Left ventricle myocardium superior (tissue), 1 donor: ENCODE measurements at places on chromosomes 11 and 22.

DNA sequence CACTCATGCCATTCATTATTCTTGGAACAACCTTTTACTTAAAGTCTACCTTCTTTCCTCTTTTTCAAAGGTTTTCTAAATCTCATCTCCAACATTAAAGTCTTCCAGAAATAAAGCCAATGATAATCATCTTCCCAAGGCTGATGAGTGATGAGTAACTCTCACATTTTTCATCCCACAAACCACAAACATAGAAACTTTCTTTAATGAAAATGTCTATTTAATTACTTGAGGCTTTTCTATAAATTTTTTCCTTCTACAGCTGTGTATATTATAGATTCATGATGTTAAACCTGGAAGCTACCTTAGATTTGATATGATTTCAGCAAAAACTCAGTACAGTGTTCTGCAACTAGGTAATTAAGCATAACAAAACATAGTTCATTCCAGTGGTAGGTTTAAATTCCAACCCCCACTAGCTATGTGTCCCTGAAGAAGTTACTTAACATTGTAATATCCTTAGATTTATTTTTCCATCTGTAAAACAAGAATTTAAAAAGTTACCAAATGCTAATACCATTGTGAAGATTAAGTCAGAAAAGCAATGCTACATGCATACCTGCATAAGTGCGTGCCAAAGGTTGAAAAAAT is 845.4 kb downstream of the KCNA4 start:
- no peak for DNase-seq

DNA sequence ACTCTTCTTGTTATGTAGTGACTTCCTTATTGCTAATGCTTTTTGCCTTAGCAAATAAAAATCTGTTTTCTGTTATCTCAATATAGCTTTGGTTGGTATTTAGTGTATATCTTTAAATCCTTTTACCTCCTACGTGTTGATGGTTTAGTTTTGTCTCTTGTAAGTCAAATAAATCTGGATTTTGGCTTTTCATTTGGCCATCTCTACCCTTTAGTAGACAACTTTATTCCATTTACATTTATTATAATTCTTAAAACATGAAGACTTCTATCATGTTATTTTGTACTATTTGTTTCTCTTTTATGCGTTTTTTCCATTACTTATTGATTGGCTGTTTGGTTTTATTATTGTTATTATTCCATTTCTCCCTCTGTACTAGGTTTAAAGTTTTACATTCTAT is 19.5 kb upstream of the ALKBH3 start:
- no peak for DNase-seq

DNA sequence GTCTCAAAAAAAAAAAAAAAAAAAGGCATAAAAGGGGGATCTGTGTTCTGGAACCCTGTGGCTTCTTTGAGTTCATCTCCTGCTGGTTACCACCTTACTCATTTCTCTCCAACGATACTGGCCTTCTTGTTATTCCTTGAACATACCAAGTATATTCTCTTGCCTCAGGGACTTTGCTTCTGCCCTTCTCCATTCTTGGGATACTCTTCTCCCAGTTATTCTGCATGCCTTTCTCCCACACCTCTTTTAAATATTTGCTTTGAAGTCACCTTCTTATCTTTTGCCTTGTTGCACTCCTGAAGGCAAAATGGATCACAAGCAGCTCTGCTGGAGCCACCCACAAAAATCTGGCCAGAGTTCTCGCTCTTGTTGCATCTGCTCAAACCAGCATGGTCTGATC is 76.0 kb upstream of the RRM1 start:
- no peak for DNase-seq

DNA sequence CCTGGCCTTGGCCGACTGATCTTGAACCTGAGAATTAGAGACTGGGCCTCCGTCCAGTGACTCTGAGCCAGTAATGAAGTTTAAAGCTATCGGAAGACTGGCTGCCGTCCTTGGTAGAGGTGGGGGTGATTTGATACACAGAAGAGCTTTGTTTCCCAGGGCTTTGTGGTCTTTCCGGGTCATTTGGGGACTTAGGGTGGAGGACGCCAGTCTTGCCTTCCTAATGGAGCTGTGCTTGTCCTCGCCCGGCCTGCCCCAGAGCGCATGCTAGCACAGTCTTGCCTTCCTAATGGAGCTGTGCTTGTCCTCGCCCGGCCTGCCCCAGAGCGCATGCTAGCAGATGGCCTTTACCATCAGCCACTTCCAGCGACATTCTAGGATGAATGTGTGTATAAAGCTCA is 65.8 kb downstream of the ST3GAL4 start:
- peak; percentile 63 for DNase-seq

- DNase-seq = no peak
These were observed 28.5 kb downstream of the SERPIND1 start for GRCh38 chr22:20802452-20802851.

GRCh38 chr11:115065830-115066664 is 387.7 kb downstream of the NXPE2 start:
- no peak for DNase-seq

- DNase-seq = peak; percentile 92
These were observed 1.1 kb upstream of the CHRM4 start for GRCh38 chr11:46392421-46393230.

- DNase-seq = no peak
These were observed 281.0 kb upstream of the MTNR1B start for GRCh38 chr11:92688416-92688815.

- no peak for DNase-seq
These were observed 54.1 kb downstream of the MAML2 start for GRCh38 chr11:96288915-96289314.

- no peak for DNase-seq
These were observed at the start of gene NAALADL1 for GRCh38 chr11:65058419-65059054. Gene NAALADL1 (minus strand): TSS chr11:65058553. CDS start chr11:65058521, 32 bp downstream.

- no peak for DNase-seq
These were observed 6.1 kb upstream of the DDB2 start for GRCh38 chr11:47208628-47209027.

DNA sequence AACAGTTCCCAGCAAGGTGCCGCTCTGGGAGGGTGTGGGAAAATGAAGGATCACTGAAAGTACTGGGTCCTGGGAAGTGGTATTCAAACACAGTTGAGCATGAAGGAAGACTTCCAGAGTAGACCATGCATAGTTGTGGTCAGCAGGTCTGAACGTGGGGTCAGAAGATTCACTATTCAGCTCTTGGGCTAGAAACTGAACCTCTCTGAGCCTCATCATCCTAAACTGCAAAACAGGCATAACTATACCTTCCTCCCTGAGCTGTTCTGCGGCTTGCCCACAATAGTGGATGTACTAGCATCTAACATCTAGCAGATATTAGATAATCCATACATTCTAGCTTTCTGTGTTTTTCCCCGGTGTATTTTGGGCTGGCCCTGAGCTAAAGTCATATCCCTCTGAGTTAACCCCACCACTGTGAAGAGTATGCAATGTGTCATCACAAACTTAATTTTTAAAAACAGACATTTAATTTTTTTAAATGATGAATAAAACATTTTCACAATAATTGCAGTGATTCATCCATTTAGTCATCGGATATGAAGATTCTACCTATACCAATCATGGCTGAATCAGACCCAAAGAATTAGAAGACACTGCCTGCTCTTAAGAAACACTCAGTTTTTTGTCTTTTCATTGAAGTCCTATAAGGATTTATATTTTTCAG is 179.1 kb downstream of the BLID start:
- DNase-seq = no peak

DNA sequence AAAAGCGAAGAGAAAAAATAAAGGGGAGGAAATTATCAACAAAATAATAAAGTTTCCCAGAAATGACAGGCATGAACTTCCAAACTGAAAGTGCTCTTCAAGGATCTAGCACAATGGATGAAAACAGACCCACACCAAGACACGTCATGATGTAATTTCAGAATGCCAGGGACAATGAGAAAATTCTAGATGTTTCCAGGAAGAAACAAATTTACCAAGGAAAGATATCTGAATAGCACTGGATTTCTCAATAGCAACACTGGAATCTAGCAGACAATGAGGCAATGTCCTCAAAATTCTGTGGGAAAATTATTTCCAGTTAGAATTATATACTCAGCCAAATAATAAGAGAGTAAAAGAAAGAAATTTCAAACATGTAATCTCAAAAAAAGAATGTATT is 46.0 kb downstream of the DENND5A start:
- DNase-seq = no peak

DNA sequence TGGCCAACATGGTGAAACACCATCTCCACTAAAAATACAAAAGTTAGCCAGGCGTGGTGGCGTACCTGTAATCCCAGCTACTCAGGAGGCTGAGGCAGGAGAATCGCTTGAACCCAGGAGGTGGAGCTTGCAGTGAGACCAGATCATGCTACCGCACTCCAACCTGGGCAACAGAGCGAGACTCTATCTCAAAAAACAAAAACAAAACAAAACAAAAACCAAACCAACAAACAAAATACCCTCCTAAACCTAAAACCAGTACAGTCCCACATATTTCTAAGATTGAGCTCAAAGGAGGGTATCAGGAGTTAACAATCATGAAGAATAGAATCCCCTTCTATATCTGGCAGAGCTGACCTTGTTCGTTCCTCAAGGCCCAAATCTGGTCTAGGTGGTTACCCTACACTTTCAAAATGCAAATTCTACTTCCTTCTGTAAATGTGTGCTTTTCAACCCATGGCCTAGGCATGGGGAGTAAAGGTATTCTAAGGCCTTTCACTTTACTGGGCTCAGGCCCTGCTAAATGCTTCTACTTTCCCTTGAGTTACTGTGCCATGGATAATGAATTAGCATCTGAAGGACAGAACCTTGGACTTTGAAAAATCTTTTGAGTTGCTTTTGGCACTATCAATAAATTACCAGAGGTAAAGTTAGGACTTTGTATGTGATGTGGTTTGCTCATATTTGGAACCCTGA is 10.4 kb upstream of the PPP2R1B start:
- DNase-seq = no peak

GRCh38 chr11:37282367-37282766 is 684.3 kb upstream of the RAG2 start:
- no peak for DNase-seq

GRCh38 chr22:23197836-23198235 is 17.5 kb downstream of the BCR start:
- no peak for DNase-seq

DNA sequence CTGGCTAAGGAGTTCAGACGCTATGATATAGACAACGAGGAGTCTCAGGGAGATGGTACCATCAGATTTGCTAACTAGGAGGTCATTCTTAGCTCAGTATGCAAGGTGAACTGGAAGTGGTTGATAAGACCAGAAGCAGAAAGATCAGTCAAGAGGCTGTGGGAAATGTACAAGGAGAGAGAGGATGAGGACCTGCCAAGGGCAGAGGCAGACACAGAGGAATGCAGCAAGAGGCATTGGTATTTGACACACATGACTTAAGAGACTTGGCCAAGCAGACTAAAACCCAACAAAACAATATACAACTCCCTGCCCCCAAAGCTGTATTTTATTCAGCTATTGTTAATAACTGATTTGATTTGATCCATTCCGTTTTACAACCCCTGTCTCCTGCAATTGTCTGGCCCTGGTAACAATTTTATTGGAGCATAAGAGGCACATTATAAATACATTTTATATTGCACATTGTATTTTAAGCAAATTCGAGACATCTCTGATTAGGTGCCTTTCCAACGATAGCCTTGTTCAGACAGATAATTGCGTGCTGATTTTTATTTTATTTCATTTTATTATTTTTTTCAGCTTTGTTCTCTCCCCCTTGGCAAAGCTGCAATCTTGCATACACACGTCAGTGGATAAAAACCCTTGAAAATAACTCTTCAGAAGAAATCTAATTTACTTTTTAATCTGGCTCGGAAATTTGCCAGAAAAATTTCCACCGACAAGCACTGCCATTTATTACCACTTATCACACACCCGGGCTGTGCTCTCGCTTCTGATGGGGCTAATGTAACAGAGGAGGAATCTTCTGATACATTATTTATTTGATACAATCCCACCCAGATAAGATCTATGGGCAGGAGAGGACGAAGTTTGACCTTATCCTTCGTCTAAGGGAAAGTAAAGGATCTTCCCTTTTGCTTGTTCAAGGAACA is 237.8 kb downstream of the NXPE2 start:
- no peak for DNase-seq

DNA sequence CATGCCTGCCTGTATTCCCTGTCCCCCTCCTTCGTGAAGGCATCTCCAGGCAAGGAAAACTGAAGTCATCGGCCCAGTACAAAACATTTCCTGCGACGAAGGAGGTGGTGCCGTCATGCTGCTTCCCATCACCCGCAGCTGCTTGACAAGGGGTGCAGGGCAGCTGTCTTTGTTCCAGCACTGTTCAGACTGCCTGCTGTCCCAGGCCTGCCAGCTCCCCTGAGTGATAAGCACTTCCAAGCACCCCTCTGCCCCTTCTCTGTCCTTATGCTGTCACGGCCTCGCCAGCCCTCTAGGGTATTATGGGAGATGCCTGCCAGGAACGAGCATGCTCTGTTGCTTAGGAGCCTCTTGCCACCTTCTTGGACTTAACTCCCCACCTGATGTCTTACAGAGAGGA is 37.1 kb upstream of the BSX start:
- peak; percentile 44 for DNase-seq

GRCh38 chr11:133938166-133938565 is 18.6 kb downstream of the IGSF9B start:
- DNase-seq = no peak

DNA sequence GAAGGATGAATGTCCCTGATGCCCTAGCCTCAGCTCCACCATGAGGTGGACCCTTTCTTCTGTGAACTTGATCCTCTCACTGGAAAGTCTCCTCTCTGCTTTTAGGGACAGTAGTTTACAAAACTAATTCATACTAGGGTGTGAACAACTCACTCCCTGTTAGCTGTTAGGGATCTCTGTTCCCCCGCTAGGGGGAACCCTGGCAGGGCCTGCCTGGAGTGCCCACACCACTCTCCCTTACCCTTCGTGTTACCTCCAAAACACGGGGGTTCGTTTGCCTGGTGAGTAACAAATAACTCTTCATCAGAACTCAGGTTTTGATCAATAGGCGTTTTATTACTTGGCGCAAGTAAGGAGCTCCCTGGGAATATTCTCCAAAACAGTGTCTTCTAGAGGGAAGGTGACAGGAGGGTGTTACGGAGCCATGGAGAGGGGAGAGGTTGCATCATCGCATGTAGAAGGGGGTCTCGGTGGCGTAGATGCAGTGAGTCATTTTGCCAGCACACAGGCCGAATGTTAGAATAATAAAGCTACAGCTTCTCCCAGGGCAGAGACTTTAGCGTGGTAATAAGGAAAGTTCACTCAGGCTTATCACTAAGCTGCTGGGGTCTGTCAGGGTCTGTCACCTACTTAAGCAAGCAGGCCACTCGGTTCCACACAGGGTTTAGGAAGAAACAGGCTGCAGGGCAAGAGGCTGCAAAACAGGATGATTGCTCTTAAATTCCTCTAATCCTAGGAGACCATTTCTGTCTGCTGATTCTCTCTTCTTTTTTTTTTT is 45.8 kb downstream of the C11orf96 start:
- DNase-seq = no peak

GRCh38 chr11:8768625-8769333 is 86.2 kb downstream of the RPL27A start:
- DNase-seq = peak; percentile 78

DNA sequence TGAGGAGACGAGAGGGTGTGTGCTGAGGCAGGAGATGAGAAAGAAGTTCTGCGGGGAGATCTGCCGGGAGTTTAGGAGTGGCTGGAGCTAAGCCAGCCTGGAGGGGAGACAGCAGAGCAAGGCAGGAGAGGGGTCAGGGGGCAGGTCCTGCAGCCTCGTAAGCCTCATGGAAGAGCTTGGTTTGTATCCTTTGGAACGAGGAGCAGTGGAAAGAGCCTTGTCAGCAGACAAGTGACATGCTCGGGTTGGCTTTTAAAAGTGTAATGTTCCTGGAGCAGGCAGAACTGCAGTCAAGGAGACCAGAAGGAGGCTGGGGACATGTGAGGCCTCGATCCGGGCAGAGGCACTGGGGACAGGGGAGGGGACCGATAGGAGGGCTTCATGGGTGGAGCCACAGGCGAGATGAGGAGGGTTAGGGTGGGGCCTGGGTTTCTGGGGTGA is 21.4 kb upstream of the TUB start:
- peak; percentile 35 for DNase-seq
